ENCODE measurements at places on chromosomes 5 and 9.

- DNase-seq, result no peak
Observed at GRCh38 chr9:126398403-126399058, 71.9 kb downstream of the MVB12B start.

GRCh38 chr9:15246708-15247107, 60.3 kb downstream of the TTC39B start:
- no peak for DNase-seq

GRCh38 chr5:87260604-87261192, 7.0 kb upstream of the RASA1 start:
- DNase-seq, result no peak

- no peak for DNase-seq
Observed at GRCh38 chr9:110099236-110100095, 108.5 kb downstream of the C9orf152 start.

- no peak for DNase-seq
Observed at GRCh38 chr5:168286386-168286785, 5.1 kb upstream of the WWC1 start.

DNA sequence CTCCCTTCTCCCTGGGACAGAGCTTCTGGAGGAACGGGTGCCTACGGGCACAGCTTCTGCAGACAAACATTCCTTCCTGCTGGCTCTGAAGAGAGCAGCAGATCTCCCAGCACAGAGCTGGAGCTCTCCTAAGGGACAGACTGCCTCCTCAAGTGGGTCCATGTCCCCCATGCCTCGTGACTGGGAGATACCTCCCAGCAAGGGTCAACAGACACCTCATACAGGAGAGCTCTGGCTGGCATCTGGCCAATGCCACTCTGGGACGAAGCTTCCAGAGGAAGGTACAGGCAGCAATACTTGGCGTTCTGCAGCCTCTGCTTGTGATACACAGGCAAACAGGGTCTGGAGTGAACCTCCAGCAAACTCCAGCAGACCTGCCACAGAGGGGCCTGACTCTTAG, 227.9 kb downstream of the SPATA31D1 start:
- no peak for DNase-seq

DNA sequence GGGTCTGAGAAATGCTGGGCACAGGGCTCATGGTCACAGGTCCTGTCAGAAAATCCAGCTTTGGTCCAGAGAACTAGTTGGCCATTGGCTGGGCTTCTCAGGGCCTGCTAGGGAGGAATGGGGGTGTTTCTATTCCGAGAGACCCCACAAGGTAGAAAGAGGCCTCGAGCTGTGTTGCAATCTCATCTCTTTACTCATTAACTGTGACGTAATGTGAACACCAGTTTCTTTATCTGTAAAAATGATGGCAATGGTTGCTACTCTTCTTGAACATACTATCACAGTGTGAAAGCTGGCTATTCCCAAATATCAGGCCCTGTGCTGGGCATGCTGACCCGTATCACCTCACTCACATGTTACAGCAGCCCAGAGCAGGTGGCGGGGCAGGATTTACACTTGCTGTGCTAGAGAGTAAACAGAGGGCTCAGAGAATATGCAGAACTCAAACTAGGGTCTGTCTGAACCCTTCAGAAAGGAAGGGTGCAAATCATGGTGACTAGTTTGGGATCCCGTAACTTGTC, 35.7 kb upstream of the SLC25A51 start:
- no peak for DNase-seq

GRCh38 chr5:53424686-53425615, 55.5 kb upstream of the FST start:
- DNase-seq, result no peak

DNA sequence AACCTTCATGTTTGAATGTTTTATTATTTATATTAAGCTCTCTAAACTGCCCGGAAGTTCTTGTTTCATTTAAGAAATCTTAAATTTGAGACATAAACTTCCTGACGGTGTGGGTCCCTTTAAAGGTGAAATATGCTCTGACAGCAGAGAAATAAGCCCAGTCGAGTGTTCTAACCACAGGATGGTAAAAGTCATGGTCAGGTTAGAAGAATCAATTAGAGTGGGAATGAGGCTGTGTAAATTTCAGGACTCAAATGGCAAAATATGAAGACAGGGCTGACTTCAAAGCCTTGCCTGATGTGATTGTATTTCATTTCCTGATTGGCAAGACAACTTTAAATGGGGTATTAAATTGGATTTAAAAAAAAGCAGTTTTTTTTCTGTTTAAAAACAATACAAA, 432.9 kb upstream of the BRINP1 start:
- DNase-seq, result no peak

DNA sequence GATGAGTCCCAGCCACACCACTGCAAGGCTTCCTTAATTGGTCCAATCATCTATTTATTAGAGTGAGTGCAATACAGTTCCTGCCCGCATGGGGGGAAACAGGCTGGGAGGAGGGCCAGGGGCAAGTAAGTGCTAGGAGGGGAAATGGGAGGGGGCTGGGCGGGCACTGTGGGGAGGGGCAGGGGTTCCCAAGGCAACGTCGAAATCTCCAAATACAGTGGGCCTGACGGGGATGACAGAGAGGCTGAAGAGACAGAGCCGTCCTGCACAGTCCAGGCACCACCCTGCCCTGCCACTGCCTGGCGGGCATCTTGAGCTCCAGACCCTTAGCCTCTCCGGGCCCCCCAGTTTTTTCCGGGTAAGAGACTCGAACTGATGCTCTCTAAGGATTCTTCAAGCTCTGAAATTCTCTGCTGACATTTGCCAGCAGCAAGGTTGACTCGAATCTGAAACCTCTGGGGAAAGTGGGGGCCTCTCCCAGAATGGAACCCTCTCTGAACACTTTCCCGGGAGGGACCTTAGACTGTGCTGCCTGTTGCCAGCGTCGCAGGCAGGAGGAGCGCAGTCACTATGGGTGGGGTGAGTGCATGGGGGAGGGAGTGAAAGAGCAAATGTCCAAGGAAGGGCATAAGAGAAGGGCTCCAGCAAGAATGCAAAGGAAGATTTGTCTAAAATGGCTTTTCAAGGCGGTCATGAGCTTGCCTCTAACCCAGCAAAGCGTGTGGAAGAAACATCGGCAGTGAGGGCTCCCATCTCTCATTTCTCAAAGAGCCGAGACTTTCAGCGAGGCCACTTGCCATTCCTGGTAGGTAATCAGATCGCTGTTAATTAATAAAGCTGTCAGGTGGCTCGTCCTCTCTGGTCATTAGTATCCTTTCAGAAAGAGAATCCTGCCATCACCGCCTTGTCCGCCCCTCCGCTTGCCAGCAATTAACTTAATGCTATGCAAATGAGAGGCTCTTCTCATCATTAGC, 99.0 kb downstream of the GTF3C4 start:
- DNase-seq, result no peak

GRCh38 chr9:97900103-97900737, 22.1 kb downstream of the TRMO start:
- DNase-seq, result no peak

DNA sequence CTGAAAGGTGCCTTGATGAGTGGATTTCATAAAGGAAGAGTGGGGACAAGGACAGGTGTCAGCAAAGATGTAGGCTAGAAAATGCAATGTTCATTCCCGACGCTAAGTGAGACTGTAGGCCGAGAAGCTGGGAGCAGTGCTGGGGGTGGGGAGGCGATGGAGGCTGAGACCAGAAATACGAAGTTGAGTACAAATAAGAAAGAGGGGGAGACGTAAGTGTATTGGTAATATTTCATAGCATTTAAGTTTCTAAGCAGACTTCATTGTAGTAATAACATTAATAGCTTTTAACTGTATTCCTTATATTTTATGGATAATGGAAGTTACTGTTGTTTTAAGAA, 11.0 kb downstream of the TRIP13 start:
- DNase-seq, result no peak

- DNase-seq, result no peak
Observed at GRCh38 chr5:172598251-172599203, 42.5 kb upstream of the NEURL1B start.

- no peak for DNase-seq
Observed at GRCh38 chr5:142182840-142183239, 74.3 kb downstream of the NDFIP1 start.

DNA sequence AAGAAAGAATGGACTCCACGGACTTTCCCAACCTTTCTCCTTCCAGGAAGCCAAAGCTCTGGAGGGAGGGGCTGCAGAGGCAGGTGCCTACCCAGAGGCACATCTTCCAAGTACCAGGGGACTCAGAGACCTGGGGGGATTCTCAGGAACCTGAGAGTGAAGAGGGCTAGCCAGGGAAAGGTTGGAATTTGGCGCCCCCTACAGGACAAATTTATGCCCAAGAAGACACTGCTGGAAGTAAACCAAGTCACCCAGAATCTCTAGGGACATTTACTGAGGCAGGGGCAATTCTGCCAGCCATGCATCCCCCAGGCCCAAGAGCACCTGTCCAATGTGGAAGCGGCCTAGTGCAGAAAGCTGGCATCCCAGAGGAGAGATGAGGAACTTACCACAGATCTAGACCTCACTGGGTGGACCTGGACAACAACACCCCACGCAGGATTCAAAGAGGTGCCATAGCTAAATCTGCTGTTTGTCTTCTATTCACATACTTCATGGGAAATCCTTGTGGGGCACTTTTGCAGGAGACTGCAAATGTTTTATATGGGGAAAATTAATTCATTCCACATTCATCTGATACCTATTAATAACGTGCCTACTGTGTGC, 25.9 kb upstream of the IDNK start:
- DNase-seq, result no peak

DNA sequence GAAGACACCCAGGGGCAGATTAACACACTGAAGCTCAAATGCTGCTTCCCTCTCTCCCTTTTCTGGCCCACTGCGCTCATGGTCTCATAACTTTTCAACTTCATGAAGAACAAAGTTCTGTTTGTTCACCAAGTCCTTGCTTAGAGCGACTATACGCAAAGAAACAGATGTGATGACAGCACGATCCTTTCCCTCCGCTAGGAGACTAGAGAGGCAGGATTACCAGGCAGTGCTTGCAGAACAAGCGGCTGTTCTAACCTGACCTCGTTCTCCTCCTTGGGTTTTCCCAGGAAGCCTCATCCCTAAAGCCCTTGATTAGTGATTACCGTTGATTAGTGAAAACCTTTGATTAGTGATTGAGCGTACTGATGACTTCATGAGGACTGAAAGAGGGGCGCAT, 649.9 kb downstream of the IRX1 start:
- DNase-seq, result no peak

DNA sequence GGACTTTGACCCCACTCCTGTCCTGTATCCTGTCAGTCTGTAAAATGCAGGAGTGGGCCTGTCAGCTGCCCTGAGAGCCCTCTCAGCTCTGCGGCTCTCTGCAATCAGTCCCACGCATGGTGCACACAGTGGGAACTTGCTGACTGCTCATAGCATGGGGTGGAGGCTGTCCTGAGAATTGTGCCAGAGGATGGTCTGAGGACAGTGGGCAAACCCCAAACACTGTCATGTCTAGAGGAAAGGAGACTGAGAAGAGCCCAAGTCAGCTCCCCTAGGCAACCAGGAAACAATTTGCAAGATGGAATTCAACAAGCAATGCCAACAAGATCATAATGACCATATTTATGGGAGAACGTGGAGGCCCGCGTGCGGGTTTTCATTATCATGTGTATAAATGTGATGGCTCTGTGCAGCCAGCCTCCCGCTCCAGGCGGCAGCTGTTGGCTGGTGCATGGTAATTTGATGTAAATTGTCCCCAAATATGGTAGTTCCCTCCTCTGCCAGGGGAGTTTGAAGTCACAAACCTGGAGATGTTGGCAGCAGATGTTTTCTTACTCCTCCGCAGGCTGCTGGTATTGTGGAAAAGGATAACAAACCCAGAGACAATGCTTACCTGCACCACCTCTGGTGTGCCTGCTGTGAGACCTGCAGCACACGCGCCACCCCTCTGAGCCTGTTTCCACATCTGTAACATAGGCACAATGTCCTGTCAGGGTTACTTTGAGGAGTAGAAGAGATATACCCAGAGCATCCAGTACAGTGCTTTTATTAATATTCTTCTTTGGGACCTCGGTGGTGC, 39.8 kb upstream of the ALDH1B1 start:
- DNase-seq, result no peak

DNA sequence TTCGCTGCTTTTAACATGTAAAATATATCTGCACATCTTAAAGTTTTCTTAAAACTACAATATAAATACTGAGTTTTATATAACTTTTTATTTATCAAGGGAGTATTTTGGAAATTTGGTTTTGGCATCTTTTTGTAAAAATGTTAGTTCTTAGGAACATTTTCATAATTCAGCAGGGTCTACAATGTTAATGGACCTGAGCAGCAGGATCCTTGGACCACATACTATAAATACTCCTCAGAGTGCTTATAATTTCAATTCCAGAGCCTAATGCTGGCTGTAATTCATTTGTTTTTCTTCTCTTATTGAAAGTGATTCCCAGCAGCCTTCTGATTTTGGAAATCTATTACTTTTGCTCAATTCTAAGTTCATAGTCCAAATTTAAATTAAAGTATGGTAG, 1216.2 kb downstream of the MAT2B start:
- DNase-seq, result no peak

DNA sequence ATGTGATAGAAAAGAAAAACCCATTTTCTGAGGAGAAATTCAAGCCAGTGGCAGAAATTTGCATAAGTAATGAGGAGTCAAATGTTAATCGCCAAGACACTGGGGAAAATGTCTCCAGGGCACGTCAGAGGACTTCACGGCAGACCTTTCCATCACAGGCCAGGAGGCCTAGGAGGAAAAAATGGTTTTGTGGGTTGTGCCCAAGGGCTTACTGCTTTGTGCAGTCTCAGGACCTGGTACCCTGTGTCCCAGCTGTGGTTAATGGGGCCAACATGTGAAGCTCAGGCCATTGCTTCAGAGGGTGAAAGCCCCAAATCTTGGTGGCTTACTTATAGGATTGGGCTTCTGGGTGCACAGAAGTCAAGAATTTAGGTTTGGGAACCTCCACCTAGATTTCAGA, 54.8 kb upstream of the ADAMTS2 start:
- DNase-seq, result no peak

- DNase-seq, result no peak
Observed at GRCh38 chr5:54360089-54360488, 49.7 kb upstream of the ARL15 start.

- no peak for DNase-seq
Observed at GRCh38 chr5:159427180-159428012, 97.1 kb upstream of the IL12B start.

DNA sequence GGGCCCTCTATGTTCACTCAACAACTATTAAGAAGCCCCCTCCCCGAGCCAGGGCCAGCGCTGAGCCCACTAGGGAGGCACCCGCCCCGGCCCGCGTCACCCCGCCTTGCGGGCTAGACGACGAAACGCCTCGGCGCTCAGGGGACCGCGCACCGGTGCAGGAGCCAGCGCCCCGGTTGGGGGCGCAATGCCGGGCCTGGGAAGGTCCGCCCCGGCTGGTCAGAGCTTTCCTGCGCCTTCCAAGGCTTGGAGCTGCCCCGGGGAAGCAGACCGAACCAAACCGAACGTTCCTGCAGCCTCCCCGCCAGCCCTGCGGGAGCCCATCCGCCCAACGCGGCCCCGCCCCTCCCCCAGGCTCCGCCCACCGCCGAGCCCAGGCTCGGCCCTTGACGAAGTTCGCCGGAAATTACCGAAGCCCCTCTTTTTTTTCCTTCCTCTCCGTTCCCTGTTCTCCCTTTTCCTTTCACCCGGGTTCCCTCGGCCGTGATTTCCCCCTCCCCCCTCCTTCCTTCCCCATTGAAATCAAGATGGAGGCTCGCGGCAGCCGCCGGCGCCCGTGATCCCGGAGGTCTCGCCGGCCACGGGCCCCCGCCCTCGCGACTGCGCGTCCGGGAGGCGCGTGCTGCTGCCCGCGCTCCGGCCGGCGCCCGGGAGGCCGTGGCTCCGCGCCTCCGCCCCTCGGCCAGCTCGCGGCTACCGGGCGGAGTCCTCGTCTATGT, at the start of gene TRIO:
TRIO (plus strand) TSS at position 516 of the 719 bp plus-strand sequence. CDS start 384 bp downstream, outside the sequence.
- DNase-seq, result no peak
